ENCODE measurements at places on chromosomes 5 and 9.

DNA sequence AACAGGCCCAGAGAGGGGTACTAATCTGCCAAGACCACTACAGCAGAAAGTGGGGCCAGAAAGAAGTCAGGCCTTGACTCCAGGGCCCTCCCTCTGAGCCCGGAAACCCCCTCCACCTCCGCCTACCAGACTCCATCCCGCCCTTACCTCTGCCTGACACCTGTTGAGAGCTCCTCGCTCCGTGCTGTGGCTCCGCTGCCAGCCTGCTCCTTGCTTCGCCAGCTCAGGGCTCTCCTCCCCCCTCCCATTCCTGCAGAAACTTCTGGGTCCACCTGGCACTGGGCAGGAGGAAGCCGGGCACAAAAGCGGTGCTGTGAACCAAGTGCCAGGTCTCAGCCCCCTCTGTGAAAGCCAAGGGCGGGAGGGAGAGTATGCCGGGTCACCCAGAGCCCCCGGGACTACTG is 6.4 kb upstream of the ST6GALNAC6 start:
- DNase-seq: no peak

DNA sequence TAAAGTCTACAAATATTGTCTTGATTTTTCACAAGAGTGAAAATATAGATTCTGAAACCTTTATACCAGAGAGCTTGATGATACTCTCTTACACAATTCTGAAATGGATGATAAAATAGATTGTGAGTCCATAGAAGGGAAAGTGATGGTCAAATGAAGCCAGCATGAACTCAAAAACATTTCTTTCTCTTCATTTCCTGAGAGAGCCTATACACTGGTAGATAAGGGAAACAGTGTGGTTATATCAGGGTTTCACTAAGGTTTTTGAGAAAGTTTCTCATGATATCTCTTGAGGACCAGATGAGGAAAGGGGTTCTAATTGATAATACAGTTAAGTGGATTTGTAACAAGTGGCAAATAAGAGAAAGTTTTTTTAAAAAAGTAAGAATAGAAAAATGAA is 254.1 kb downstream of the PJA2 start:
- DNase-seq: no peak

DNA sequence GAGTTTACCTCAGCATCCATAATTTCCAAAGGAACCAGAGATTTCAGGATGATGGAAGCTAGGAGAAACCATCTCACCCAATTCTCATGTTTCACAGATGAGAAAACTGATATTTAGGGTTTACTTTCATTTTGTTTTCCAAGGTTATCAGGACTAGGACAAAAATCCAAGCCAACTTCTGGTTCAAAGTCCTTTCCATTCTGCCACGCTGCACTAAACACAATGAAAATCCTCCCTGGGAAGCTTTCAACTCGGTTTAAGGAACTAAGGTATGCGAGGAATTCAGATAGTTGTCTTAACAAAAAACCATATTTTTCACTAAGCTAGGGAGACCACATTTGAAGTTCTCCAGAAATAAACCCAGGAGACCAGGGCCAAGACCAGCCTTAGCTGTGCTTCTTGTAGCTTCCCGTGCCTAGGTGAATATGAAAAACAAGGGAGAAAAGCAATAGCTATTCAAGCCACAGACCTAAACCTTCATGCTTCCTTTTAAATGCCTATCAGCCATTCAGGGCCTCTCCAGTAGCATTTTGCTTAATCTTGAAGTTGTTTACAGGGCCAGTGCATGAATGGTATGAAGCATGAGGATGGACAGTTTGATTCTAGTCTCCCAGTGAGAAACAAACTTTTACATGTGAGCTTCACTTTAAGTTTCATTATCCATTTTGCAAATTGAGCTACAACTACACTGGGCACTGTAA is 167.9 kb downstream of the DENND1A start:
- DNase-seq: no peak

DNA sequence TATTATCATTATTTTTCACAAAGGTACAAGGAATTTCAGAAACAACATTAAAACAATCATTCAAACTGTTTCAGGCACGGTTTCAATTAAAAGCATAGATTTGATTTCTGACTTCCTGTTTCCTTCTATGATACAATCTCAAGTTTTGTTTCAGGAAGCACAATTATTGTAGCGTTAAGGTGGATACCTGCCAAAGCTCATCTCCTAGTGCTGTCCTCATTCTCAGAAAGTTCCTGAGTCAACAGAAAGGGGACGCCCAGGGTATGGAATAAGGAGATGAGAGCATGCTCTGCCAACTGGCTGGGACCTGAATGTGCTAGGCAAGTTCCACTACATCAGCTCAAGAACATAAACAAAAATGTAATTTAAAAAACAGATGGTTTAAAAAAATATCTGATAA is 2.0 kb upstream of the TRIM14 start:
- no peak for DNase-seq

GRCh38 chr5:27020973-27021372 is 17.4 kb downstream of the CDH9 start:
- DNase-seq: no peak

All from activated CD4-positive, alpha-beta T cell treated with anti-CD3 and anti-CD28 coated beads for 24 hours (primary cell).